ENCODE measurements at places on chromosomes 7 and 10.

- no peak for DNase-seq
These were observed 56.4 kb upstream of the DKK1 start for GRCh38 chr10:52257692-52258075.

- no peak for DNase-seq
These were observed 6.5 kb downstream of the MNX1 start for GRCh38 chr7:157003756-157004520.

GRCh38 chr10:74530981-74531380 lies 295.4 kb upstream of the KAT6B start:
- DNase-seq = no peak

GRCh38 chr7:54679490-54679817 lies 79.6 kb downstream of the SEC61G start:
- no peak for DNase-seq

DNA sequence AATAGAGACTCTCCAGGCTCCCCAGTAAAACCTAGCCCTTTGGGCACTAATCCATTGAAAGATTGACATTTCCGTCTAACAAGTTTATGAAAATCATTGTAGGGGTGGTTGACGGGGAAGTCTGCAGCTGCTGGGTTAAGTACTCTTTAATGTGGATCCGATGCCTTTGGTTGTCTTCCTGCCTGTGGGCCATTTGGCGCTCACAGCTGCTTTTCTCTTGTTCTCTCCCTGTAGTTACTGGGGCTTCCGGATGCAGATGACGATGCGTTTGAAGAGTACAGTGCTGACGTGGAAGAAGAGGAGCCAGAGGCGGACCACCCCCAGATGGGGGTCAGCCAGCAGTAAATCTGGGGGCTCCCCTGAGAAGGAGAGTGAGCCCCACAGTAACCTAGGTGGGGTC lies 22.4 kb downstream of the MTURN start:
- no peak for DNase-seq

DNA sequence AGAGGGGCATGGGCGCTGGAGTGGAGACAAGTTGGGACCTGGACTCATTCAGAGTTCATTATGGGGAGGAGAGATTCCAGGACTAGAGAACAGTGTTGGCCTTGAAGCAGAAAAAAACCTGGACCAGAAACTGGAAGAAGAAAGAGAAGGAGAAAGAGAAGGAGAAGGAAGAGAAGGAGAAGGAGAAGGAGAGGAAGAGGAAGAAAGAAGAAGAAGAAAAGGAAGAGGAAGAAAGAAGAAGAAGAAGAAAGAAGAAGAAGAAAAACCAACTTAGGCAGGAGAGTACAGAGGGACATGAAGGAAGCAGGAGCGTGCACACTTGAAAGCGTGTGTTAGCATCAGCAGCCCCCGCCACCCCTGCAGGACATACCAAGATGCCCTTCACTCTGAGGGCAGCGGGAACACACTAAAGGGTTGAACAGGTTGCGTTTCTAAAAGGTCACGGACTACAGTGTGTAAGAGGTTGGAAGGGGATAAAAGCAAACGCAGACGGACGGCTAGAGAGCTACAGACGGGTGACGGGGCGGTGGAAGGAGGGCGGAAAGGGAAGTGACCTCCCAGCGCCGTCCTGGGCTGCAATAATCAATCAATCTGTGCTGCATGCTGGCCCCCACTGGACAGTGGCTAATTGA lies 95.3 kb downstream of the SEC61G start:
- no peak for DNase-seq

GRCh38 chr10:76950354-76950753 lies 687.3 kb downstream of the KCNMA1 start:
- DNase-seq = no peak

DNA sequence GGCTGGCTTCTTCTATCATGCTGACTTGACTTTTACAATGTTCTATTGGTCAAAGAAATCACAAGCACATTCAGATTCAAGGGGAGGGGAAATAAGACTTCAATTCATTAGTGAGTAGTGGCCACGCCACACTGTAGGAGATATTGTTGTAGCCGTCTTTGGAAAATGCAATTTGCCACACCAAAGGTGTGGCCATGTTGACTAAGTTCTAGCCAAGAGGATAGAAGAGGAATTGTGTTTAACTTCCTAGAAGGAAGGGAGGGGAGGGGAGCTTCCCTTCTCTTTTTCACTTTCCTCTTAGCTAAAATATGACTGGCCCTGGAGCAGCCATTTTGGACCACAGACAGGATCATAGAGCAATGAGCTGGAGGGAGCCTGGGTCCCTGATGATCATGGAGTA lies 3.4 kb upstream of the PRKAR2B start:
- no peak for DNase-seq

DNA sequence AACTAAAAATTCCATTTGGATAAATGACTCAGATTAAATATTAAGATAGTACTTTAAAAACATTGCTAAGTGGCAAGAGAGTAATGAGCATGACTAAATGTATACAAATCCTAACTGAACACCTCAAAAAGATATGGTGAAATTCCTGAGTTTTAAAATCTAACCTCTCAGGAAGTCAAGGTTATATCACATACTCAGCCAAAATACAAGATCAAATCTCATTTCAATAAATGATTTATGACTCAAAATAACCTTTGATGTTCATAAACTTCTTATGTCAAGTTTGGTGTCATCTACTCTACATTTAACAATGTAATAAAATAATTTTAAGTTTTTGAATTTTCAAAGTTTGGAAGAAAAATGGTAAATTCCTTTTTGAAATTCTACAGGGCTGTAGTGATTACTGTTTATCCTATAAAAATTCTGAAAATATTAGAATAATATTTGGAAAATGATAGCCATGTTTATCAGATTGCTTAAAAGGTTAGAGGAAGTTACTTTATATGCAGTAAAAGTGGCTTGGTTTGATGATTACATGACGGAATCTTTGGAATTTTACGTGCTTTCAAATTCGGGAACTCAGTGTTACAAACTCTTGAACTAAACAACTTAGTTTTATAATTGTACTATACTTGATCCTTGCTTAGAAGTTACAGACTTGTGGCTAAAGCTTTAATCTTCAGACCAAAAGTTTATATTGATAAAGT lies 43.7 kb downstream of the ASZ1 start:
- DNase-seq = no peak

- DNase-seq = no peak
These were observed 61.0 kb upstream of the AOAH start for GRCh38 chr7:36784991-36785940.

- no peak for DNase-seq
These were observed 61.6 kb downstream of the ANKRD7 start for GRCh38 chr7:118286131-118286530.

GRCh38 chr10:61992671-61993668 lies 91.5 kb downstream of the ARID5B start:
- DNase-seq = peak; percentile 71

DNA sequence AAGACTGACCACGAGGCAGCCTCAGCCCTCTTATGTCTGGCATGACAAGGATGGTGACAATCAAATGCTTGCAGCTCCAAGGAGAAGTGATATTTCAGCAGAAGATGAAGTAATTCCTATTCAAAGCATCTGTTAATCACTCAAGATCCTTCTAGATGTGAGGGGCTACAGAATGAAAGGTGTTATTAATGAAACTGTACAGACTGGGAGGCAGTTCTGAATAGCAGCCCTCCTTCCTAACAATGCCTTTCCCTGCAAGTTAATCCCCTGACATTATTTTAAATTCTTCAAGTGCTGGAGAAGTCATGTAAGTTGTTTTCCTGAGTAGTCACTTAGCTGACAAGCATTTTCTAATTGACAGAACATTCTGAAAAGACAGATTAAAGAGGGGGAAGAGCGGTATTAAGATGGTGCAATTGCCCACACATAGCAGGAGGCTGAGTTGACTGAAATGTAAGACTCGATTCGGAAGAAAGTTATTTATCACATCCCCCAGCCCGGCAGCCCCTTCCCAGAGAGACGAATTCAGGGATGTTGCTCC lies 300.8 kb downstream of the GRID1 start:
- no peak for DNase-seq

DNA sequence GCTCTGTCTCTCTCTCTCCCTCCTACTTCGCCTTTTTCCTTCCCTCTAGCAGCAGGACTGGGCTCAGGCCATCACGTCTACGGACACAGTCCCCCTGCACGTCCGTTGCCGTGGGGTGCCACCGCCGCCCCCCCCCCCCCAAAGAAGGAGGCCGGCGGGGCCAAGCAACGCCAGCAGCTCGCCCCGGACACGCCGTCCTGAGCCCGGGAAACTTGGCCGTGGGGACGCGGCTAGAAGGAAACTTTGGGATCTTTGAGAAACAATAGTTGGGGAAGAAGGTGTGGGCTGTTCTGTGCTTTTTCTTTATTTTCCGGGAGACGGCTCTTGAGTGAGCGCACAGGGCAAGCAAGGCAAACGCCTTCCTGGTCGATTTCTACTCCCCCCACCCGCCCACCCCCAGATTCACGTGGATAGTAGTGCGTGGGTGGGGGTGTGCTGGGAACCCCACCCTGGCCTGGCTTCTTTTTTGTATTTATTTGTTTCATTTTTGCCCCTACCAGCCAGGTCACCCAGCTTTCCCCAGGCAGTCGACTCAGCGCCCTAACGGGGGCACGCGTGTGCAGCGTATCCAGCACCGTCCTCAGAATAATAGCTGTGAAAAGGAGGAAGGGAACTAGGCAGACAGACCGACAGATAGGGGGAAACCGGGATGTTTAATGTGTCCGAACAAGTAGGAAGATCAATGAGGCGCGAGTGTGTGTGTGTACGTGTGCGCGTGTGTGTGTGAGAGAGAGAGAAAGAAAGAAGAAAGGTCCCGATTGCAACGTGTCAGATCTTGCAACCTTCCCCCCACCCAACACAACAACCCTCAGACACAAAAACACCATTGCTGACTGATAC lies 1.4 kb downstream of the MXI1 start:
- DNase-seq = no peak

GRCh38 chr10:127451628-127452027 lies 97.5 kb upstream of the NPS start:
- DNase-seq = no peak

DNA sequence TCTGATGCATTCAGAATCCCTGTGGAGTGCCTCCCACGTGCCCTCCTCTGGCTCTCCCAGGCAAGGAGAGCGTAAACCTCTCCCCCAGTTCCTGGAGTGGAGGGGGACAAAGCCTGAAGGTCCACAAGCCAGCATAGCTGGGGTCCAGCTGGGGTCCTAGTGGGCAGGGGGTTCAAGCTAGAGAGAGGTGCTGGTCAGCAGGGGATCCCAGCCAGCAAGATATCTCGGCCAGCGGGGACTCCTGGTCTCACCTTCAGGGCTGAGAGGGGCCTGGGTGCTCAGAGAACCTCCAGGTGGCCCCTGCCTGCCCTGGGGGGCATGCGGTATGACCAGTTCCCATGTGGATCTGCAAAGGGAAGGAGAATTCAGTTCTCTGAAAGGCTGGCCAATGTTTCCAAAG lies 413.7 kb downstream of the TCERG1L start:
- no peak for DNase-seq

DNA sequence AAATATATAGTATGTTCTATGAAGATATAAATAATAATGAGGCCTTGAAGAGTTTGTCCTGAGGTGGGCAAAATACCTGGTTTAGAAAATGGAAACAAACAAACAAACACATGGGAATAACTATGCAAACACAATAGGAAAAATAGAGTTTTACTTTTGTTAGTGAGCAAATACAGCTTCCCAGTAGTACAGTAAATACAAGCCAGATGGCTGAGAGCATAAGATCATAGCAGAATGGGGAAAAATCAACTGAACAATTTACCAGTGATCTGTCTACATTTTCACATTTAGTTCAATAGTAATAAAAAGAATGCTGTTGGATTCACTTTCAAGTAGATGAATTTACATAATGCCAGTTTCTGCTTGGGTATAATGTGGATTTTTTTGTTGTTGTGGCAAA lies 45.1 kb downstream of the ADD3 start:
- no peak for DNase-seq

DNA sequence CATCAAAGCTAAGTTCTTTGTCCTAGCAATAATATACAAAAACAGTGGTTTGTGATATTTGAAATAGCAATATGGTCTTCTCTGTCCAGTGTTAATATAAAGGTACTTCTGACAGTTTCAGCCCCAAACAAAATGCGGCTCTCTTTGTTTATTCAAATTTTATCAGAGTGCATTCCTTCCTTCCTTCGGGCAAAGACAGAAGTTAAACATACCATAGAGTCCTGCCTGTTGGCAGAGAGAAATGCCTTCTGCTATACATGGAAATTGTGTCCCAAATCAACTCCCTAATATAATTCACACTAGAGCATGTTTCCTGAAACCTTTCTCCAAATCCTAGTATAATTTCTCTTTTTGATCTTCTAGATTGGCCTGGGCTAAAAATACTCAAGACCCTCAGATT lies 21.2 kb upstream of the ATE1 start:
- no peak for DNase-seq

DNA sequence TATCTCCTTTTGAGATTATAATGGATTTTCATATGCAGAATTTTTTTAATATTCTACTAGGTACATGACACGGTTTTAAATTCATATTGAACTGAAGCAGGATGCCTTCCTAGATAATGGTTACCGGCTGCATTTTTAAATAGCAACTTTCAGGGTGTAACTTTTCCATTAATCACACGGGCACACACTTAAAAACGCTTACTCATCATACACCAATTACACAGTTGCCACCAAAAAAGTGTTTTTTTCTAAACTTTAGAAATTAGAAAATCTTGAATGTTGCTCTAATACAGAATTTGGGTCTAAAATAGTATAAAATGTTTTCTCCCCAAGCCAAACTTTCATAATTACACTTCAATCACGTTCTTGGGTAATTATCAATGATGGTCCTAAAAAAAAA lies 149.1 kb upstream of the RNF32 start:
- DNase-seq = no peak

DNA sequence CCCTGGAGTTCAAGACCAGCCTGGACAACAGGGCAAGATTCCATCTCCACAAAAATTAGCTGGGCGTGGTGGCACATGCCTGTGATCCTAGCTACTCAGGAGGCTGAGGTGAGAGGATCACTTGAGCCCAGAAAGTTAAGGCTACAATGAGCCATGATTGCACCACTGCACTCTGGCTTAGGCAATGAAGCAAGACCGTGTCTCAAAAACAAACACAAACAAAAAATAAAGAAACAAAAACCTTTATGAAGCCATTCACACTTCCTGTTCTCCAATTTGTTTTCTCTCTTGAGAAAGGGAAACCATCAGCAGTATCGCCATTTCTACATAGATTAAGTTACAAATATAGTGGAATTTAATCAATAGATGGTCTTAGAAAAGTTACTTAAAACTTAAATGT lies 19.8 kb downstream of the YME1L1 start:
- no peak for DNase-seq

GRCh38 chr7:130140551-130141160 lies 64.5 kb downstream of the TMEM209 start:
- no peak for DNase-seq

Measured in ureter (tissue), 1 donor.